Naive B cell (primary cell): ENCODE measurements at places on chromosomes 7 and 10.

GRCh38 chr10:90644165-90644564 is 213.7 kb downstream of the HTR7 start:
- no peak for DNase-seq

GRCh38 chr7:101591504-101591903 is 37.6 kb downstream of the MYL10 start:
- DNase-seq, result no peak

DNA sequence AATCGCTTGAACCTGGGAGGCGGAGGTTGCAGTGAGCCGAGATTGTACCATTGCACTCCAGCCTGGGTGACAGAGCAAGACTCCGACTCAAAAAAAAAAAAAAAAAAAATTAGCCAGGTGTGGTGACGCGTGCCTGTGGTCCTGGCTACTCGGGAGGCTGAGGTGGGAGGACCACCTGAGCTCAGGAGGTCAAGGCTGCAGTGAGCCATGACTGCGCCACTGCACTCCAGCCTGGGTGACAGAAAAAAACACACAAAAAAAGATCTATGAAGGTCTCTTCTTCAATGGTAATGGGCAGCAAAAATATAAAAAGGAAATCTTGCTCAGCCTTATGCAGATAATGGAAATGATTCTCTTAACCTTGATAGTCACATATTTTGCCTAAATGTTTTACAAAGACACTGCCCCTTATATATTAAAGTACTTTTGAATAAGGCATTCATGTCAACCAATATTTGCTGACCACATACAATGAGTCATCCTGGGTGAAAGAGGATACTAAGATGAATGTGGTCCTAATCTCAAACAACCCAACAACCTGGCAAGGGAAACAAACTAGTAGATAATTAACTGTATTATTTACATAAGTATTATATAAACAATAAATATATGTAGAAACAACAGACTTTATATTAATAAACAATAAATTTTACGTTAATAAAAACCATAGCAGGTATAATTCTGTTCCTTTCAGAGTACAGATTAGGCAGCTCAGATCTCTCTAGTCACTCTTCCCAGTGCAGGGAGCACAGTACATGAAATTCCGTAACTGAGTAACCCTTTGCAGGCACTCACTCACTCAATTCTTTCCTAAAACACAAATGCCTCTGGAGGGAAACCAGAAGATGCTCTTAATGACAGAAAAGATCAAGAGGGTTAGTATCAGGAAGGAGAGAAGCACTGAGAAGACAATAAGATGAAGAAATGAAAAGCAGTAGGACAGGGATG is 8.1 kb downstream of the TOMM7 start:
- no peak for DNase-seq

- no peak for DNase-seq
Measured at GRCh38 chr10:24872049-24872789, 80.2 kb downstream of the PRTFDC1 start.

DNA sequence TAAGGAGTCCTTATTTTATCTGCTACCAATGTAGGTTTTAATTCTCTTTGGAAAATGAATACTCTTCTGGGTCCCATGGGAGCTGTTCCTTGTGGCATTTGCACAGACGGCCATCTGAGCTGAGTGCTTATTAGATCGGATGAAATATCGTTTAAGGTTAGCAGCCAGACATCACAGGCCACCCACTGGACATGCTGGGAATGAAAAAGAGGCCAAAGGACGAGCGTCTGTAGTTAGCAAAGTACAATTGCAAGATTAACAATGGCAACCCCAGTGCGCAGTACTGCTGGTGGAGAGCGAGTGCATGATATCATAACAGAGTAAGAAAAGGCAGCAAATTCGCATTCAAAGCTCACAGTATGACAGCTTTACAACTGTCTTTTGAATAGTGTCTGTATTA is 28.3 kb upstream of the CREB5 start:
- DNase-seq, result no peak

DNA sequence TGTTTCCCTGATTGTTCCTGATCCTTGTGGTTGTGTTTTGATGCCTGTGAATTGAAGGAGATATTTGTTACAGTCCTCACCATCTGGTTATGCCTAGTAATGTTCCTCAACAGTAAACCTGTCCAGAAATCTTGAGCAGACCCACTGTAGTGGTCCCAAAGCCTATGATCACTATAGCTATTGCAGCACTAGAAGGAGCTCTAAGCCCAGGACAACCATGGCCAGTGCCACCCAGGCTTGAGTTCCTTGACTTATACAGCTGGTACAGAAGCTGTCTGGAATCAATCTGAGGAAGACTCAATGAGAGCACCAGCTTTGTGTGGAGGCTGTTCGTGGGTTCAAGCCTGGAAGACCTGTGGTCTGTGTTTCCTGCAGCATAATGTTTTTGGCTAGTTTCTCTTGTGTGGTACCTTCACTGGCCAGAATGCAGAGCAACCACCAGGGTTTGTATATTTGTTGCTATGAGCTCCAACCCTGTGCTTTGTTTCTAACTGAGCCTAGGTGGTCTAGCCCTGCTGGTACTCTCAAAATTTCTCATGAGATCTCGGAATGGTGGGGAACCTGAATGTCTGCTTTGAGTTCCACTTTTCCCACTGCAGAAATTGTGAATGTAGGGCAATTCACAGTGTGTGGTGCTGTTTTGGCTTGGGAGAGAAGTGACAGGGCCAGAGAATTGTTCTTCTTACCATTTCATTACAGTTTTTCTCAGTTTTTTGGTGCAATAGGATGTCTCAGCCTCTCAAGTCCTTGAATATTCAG is 355.2 kb downstream of the SUGCT start:
- DNase-seq, result no peak

DNA sequence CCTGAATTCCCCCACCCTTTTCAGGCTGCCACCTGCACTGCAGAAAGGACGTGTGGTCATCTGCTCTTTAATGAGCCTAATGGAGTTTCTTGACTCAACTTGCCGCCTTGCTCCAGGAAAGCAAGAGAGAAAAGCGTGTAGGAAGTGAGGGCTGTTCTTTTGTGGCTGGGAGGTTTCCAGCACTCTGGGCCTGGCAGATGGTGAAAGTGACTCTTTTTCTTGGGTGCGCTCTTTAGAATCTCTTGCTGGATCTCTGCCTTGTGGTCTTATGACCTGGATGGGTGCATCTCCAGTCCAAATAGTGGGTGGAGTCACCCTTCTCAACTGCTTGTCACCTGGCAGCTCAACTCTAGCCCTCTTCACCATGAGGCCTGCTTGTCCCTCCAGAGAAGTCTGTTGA is 244.0 kb downstream of the SORCS1 start:
- no peak for DNase-seq

GRCh38 chr7:151432658-151433521 is 7.1 kb downstream of the CRYGN start:
- DNase-seq, result peak; percentile 12

GRCh38 chr10:43599333-43599732 is 6.9 kb upstream of the ZNF485 start:
- no peak for DNase-seq
